ENCODE measurements at places on chromosomes 4 and X. TPM values are rescaled to one million over a fixed set of nuclear protein-coding genes. Genes with fewer than 3 reads are reported as not detected.

TMPRSS11E gene
- not detected for total RNA-seq

NXF2B gene
- not detected for total RNA-seq

IL1RAPL1 gene
- total RNA-seq: 6.0 TPM

PDHA1 gene
- total RNA-seq: 195 TPM

SOD3 gene
- 65.3 TPM for total RNA-seq

SCRG1 gene
- 0.49 TPM for total RNA-seq

LRAT gene
- 0.57 TPM for total RNA-seq

NEIL3 gene
- 3.7 TPM for total RNA-seq

TRPC5OS gene
- total RNA-seq: not detected

CCSER1 gene
- under 0.01 TPM for total RNA-seq

SLC4A4 gene
- total RNA-seq: 2.4 TPM

All from fibroblast of the aortic adventitia (primary cell).